ENCODE measurements at places on chromosomes 3 and 15. TPM values are rescaled to one million over a fixed set of nuclear protein-coding genes. Genes with fewer than 3 reads are reported as not detected.

DNA sequence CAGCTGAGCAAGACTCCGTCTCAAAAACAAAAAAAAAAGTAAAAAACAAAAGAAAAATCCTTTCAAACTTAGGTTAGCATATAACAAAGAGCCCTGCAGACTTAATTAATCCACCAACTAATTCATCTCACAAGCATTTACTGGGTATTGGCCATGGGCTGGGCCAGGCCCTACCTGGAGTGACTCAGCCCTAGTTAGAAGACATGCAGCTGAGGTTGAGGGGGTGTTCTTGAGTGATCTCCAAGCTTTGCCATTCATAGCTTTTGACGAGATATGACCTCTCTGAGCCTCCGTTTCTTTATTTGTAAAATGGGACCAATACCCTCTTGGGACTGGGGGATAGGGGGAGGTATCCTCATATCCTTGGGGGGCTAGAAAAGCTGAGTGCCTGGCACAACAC is 7.8 kb downstream of the FBXL22 start:
- DNase-seq, result no peak

The GNAT1 gene
- not detected for polyA plus RNA-seq

The COL6A5 gene
- polyA plus RNA-seq, result 2.2 TPM

The TLR9 gene
- polyA plus RNA-seq, result 0.78 TPM

GRCh38 chr15:99187936-99188335 is 61.4 kb downstream of the TTC23 start:
- DNase-seq, result no peak

GRCh38 chr3:12507591-12508281 is 23.5 kb downstream of the TSEN2 start:
- DNase-seq, result peak; percentile 68

The RTP3 gene
- not detected for polyA plus RNA-seq

GRCh38 chr15:42890161-42890913 is 30.2 kb downstream of the TTBK2 start:
- DNase-seq, result no peak

DNA sequence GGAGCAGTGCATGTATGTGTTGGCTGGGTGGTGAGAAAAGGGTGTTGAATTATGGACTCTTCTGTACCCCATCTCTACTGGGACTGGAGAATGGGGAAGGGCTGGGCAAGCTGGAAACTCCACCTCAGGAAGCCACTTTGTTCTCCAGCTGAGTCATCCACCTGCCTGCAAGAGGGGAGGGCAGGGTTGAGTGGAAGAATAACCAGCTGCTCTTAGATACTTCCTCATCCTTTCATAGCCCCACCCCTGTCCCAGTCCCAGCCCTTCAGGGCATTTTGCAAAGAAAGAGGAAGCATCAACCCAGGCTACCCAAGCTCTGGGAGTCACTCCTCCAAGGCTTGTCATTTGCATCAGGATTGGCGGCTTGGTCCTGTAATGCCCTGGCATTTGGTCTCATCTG is 33.1 kb downstream of the RAB11A start:
- DNase-seq, result no peak

GRCh38 chr15:79283252-79284048 is 928 bp downstream of the ANKRD34C start:
- DNase-seq, result peak; percentile 48

- DNase-seq, result no peak
Measured at GRCh38 chr15:48001393-48002039, 119.3 kb upstream of the SLC24A5 start.

GRCh38 chr15:50113187-50113505 is 5.9 kb downstream of the ATP8B4 start:
- no peak for DNase-seq

GRCh38 chr3:67447393-67447792 is 207.0 kb downstream of the SUCLG2 start:
- DNase-seq, result no peak

GRCh38 chr15:41943543-41944312 is 28.6 kb downstream of the EHD4 start:
- DNase-seq, result no peak

Data from left lung (tissue), 14 donors.